ENCODE measurements at places on chromosomes 1 and 21. TPM values are rescaled to one million over a fixed set of nuclear protein-coding genes. Genes with fewer than 3 reads are reported as not detected.

The OR2G6 gene
- total RNA-seq = not detected

The FAM177B gene
- 0.95 TPM for total RNA-seq

The ATAD3C gene
- 2.1 TPM for total RNA-seq

The SEC16B gene
- not detected for total RNA-seq

The SLC30A10 gene
- total RNA-seq = not detected

The NEGR1 gene
- not detected for total RNA-seq

The CD1C gene
- not detected for total RNA-seq

The LINGO4 gene
- 1.3 TPM for total RNA-seq
